Neural progenitor cell (in vitro differentiated cells): ENCODE measurements at places on chromosomes 13 and 19. TPM values are rescaled to one million over a fixed set of nuclear protein-coding genes. Genes with fewer than 3 reads are reported as not detected.
A peak's percentile ranks its signal among the peaks of the same experiment; 100 is the strongest.

GRCh38 chr19:55116859-55117662, at the start of gene PPP1R12C:
PPP1R12C (minus strand) TSS chr19:55117637; CDS start chr19:55117543, 94 bp downstream.
- no peaks in the 10 kb centered on the region for H3K36me3 ChIP-seq
- H3K27ac ChIP-seq = no peak within 1 kb of the TSS
- no peak for DNase-seq
- H3K4me3 ChIP-seq = peak within 1 kb of the TSS; percentile 80

DNA sequence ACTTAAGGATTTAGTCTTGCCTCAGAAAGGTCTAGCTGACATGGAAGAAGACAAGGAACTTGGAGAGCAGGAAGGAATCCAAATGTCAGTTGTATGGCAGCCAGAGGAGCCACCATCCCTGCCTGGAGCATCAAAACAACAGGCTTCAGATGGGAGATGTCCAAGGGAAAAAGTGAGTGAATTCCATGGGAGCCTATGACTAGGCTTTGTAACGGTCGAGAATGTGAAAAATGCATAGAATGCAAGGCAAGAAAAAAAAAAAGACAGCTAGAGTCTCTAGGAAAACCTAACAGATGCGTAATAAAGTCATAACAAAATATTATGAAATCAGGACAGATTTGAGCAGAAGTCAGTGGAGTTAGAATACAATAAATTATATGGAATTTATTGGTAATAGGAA, 183.7 kb upstream of the LSM14A start:
- no peaks in the 10 kb centered on the region for H3K4me1 ChIP-seq
- H3K36me3 ChIP-seq = no peaks in the 10 kb centered on the region
- H3K27ac ChIP-seq = no peak overlapping the region
- H3K4me3 ChIP-seq = no peak overlapping the region
- no peaks in the 10 kb centered on the region for H3K27me3 ChIP-seq

GRCh38 chr19:48333467-48334384, 8.4 kb downstream of the EMP3 start:
- H3K4me3 ChIP-seq = peak overlapping the region; percentile 49
- DNase-seq = peak; percentile 94
- H3K27ac ChIP-seq = no peak overlapping the region
- H3K27me3 ChIP-seq = peaks cover 10% of the 10 kb centered on the region
- H3K4me1 ChIP-seq = peaks cover 8% of the 10 kb centered on the region

Gene BCAM
- 7.1 and 16.9 TPM in 2 replicates for total RNA-seq
